ENCODE measurements at places on chromosomes 6 and 20.

DNA sequence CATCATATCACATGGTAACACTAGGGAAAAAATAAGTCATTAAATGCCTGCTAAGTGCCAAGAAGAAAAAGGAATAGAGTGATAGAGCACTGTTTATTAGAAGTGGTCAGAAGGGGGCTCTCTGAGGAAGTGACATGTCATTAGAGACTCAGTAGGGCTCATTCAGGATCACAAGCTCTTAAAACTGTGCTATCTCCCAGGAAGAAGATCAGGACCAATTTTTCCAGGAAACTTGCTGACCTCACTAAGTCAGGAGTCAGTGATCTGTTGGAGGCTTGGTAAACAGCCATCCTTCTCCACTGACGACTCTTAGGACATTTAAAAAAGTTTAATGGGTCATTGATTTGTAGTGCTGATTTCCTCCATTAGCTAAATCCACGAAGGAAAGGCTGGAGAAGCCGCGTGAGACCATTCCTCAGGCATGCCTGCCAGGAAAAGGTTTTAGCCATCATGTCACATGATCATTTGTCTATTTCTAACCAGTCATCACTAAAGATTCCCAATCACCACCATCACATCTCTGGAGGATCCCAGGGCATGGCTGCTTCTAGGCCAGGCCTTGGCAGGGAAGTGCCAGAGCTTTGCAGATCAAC lies 5.9 kb upstream of the PTPN1 start:
- peak; percentile 22 for DNase-seq

DNA sequence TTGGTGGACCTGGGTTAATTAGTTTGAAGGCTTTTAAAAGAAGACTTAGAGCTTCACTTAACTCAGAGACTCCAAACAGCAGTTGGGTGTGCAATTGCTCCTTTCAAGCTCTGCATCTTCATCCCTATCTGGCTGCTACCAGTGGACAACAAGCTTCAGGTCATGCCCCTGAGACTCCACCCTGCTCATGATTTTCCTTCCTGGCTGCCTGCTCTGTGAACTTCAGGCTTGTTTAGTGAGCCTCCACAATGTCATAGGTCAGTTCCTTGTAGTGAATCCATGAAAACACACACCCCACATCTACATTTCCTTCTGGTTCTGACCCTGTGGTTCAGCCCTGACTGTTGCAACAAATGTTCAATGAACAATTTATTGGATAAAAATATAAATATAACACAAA lies 61.1 kb upstream of the MARCKS start:
- no peak for DNase-seq

DNA sequence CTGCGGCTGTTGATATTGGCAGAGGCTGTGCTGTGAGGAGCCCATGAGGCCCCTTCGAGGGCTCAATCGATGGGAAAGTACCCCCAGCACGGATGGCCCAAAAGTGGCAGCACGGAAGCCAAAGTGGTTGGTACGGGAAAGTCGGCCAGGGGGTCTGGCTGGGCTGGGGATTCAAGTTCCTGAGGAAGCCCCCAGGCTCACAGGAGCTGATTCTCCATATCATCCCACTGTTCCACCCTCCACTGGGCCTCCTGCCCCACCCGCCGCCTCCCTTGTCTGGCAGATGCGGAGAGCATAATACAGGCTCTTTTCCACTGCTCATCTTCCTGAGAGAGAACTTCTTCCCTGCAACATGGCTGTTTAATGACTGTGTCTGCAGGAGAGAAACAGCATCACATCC lies 217.8 kb upstream of the CST7 start:
- DNase-seq, result no peak

GRCh38 chr6:41785689-41786450 lies 1.6 kb upstream of the TOMM6 start:
- no peak for DNase-seq

DNA sequence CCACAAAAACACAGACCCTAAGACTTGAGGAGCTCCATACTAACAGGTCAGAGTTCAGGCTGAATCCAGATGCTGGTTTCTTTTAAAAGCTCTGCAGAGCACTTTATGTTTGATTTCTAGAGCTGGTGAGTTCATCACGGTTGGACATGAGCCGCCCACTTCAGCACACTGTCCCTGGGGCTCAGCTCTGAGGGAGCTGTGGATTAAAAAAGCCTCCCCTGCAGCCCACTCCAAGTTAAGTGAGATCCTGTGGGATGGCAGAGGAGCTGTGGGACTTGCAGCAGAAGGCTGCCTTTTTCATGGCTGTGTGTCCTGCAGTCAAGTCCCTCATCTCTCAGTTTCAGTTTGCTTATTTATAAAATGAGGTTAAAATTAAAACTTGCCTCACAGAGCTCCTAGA lies 110.5 kb downstream of the FOXO3 start:
- no peak for DNase-seq

DNA sequence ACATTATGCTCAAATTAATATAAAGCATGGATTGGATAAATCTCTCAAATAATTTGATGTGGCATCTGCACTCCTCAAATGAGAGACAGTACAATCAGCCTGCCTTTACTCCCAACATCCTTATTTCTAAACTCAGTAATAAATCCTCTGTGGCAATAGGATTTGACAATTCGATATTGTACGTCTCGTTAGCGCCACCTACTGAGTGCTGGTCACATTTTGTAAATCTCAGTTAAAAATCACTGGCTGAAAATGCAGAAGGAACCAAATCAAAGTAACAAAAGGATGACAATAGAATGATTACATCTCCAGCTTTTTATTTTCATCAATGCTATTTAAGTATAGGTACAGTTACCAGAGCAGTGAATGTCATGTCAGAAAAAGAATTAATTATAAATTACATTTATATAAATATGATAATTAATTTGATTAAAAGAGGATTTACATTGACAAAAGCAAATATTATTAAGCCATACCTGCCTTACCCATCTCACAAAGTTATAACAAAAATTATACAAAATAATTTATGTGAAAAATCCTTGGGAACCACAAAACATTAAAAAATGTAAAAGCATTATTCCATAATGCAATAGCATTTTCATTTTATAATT lies 20.2 kb upstream of the GJE1 start:
- DNase-seq, result peak; percentile 72

GRCh38 chr20:1441133-1441532 lies 25.5 kb downstream of the NSFL1C start:
- no peak for DNase-seq

DNA sequence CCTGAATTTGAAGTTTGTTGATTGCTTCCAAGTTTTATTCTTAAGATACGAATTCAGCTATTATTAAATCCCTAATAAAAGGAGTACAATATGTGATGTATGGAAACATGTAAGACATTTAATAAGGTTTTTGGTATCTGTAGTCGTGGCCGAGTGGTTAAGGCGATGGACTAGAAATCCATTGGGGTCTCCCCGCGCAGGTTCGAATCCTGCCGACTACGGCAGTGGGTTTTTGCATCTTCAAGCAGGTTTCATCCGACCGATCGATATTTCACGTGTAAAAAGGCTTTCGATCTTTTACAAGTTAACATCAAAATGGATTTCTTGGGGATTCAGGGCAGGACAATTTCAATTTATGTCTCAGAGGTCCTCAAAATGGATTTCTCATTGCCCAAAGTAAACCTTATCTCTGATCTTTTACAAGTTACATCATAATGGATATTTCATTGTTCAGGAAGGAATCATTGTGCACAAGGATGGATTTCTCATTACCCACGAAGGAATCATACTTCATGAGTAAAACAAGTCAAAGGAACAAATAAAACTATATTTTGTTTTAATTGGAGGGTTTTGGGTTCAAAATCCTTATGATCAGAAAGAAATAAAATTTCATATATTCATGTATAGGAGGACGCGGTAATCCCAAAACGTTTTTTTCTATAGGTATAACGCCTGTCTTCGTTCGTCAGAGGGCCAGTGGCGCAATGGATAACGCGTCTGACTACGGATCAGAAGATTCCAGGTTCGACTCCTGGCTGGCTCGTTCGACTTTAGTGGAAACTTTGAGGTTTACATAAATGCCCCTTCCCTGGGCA lies 37.3 kb upstream of the BTN3A2 start:
- DNase-seq, result peak; percentile 63

DNA sequence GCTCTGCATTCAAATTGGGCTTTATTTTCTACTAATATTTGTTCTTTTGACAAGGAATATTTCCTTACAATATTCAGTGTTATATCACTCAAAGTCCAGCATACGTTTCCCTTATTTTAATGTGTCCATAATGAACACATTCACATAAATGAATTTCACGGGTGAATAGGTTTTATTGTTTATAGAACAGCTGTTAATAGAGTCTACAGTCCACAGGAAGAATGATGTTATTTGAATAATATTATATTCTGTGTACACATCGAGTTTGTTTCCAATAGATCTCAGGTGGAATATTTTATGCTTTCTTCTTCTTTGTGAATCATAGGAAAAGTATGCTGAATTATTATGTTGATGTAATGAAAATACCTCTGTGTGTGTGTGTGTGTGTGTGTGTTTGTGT lies 582.4 kb downstream of the CDH26 start:
- no peak for DNase-seq

- DNase-seq, result no peak
Observed at GRCh38 chr6:12384357-12384912, 94.3 kb downstream of the EDN1 start.

DNA sequence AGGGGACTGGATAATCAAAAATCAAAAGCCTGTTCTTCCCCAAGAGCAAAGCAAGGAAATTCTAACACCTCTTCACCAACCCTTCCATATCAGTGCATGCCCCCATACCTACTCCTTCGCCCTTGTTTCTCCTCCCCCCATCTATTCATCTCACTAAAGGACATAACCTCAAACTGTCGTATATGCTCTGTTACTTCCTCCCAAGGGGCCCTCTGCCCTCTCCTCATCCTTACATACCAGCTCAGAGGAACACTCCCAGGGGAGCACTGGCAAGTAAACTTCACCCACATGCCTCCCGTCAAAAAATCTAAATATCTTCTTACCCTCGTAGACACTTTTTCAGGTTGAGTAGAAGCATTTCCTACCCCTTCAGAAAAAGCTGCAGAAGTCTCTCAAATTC lies 9.4 kb upstream of the ADTRP start:
- no peak for DNase-seq

GRCh38 chr6:7893342-7893741 lies 17.2 kb downstream of the TXNDC5 start:
- DNase-seq, result no peak

DNA sequence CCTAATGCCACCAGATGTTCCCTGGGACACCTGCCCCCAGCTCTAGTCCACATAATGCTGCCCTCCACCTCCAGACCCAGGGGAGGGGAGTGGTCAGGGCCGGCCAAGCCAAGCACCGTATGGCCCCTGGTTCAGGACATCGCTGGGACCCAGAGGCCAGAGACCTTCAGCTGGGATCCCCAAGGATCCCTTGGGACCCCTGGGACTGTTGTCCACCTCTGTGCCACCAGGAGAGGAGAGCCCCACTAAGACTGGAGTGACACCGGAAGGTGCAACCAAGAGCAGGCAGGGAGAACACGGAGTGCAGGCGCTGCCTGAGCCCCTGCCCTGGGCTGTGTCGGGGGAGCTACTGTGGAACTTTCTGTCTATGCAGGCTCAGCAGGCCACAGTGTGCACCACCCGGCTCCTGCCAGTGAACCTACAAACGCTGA lies 43.6 kb downstream of the CTCFL start:
- DNase-seq, result peak; percentile 17

- no peak for DNase-seq
Observed at GRCh38 chr6:38417521-38417920, 222.2 kb downstream of the BTBD9 start.

DNA sequence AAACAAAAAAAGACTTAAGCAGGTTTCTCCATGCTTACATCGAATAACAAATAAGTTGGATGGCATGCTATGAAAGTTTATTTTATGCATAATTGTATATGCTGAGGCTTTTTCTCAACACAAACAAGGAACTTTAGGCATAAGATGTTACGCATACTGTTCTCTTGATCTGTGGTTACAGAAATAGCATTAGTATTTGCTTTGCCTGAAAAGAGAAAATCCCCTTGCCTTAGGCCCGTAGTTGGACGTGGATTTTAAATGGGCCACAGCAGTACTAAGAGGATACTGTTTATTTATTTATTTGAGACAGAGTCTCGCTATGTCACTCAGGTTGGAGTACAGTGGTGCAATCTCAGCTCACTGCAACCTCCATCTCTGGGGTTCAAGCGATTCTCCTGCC lies 19.0 kb downstream of the LYRM2 start:
- no peak for DNase-seq

- DNase-seq, result no peak
Observed at GRCh38 chr20:61370841-61371303, 118.8 kb downstream of the CDH4 start.

DNA sequence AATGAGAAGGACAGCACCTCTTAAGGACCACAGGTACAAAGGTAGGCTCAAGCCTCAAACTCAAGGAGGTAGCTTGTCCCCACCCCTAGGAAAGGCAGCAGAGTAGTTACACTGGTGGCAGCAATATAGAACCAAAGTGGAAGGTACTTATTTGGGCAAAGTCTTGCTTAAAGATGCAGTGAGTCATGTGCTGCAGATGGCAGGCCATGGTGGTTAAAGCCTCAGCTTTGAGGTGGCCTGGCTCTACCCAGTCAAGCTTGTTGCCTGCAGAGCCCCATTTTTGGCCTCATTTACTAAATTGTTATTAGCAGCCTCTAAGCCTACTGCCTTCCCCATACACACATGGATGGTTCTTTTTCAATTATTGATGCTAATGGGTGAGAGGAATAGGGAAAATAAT lies 146.0 kb downstream of the ELOVL4 start:
- DNase-seq, result no peak

- DNase-seq, result no peak
Observed at GRCh38 chr20:46228670-46229069, 79.6 kb downstream of the CDH22 start.
